Dermis microvascular lymphatic vessel endothelial cell (primary cell): ENCODE measurements at places on chromosomes 5 and 9. TPM values are rescaled to one million over a fixed set of nuclear protein-coding genes. Genes with fewer than 3 reads are reported as not detected.

The PFN3 gene
- total RNA-seq = not detected in 2 replicates

The SLC6A3 gene
- total RNA-seq = not detected in 2 replicates

The RAPGEF1 gene
- 32.9 and 41.3 TPM in 2 replicates for total RNA-seq

The SPATA31D4 gene
- total RNA-seq = not detected in 2 replicates

The HEMGN gene
- not detected in 2 replicates for total RNA-seq

The SVEP1 gene
- total RNA-seq = under 0.01 and 0.13 TPM in 2 replicates

The FANCC gene
- total RNA-seq = 7.1 and 8.6 TPM in 2 replicates

The GABRA1 gene
- total RNA-seq = not detected in 2 replicates

The SPRY4 gene
- 4.4 and 4.5 TPM in 2 replicates for total RNA-seq

DNA sequence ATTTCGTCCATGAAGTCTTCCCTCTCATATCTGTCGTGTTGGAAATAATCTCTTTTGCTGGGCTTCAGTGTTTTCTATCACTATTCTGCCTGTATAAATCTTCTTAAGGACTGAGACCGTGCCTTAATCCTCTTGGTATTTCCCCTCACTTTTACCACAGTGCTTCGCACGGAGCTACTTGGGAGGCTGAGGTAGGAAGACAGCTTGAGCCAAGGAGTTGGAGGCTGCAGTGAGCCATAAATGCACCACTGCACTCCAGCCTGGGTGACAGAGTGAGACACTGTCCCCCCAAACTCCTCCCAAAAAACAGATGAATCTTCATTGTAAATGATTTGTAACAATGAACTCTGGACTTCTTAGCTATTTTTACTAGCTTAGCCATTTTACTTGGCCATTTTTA is 57.8 kb downstream of the PHAX start:
- DNase-seq = no peak

DNA sequence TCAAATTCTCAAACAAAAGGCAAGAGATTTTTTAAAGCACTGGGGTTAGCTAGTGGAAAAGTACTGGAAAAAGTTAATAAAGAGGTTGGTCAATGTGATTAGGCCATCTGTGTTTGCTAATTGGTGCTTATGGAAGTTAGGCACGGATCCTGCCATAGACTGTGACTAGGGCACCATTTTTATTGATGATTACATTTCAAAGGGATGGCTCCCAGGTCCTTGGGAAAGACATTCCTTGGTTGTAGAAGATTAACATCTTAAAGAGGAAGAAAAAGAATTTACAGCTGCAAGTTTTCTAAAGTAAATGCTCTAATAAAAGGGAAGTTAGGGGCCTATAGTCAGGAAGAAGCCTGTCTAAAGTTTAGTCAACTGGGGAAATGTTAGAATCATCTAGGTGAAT is 1183.3 kb downstream of the DTWD2 start:
- DNase-seq = no peak

- no peak for DNase-seq
Observed at GRCh38 chr9:121975801-121976277, 117.3 kb downstream of the TTLL11 start.

DNA sequence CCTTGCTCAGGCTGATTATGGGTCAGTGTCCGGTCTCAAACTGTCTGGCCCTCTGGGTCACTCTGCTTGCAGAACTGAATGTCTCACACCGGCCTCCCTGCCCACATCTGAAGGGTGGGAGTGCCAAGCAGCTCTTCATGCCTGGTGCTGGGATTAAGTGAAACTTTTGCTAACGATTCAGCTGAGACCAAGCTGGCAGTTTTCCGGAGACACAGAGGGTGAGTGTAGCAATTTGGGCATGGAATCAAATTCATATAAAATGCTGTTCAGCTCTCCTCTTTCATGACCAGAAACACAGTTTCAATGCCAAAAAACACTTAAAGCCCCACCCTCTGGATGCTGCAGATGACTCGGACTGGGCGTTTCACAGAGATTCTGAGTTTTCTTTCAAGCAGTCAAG is 207.5 kb downstream of the NXNL2 start:
- no peak for DNase-seq

- DNase-seq = no peak
Observed at GRCh38 chr9:83681490-83681889, 26.3 kb downstream of the UBQLN1 start.

- DNase-seq = no peak
Observed at GRCh38 chr5:53191548-53192165, 82.1 kb upstream of the MOCS2 start.

GRCh38 chr5:164359260-164360255 is 854.1 kb downstream of the MAT2B start:
- no peak for DNase-seq

GRCh38 chr9:137421838-137422603 is 941 bp downstream of the EXD3 start:
- DNase-seq = no peak

DNA sequence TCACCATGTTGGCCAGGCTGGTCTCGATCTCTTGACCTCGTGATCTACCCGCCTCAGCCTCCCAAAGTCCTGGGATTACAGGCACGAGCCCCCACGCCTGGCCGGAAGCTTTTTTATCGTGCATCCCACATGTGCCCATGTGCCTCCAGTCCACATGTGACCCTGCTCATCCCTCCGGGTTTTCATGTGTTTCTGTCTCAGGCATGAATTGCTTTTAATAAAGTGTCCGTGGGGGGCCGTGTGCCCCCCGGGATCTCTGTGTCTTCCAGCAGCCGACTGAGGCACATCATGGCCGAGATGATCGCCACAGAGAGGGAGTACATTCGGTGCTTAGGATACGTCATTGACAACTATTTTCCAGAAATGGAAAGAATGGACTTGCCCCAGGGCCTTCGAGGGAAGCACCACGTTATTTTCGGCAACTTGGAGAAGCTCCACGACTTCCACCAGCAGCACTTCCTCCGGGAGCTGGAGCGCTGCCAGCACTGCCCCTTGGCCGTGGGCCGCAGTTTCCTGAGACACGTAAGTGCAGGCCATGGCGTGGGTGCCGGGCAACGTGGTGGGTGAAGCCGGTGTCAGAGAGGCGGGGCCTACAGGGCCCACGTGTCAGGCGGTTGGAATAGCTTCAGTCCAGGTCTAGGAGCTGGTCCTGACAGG is 22.1 kb upstream of the LRRC14B start:
- peak; percentile 77 for DNase-seq

DNA sequence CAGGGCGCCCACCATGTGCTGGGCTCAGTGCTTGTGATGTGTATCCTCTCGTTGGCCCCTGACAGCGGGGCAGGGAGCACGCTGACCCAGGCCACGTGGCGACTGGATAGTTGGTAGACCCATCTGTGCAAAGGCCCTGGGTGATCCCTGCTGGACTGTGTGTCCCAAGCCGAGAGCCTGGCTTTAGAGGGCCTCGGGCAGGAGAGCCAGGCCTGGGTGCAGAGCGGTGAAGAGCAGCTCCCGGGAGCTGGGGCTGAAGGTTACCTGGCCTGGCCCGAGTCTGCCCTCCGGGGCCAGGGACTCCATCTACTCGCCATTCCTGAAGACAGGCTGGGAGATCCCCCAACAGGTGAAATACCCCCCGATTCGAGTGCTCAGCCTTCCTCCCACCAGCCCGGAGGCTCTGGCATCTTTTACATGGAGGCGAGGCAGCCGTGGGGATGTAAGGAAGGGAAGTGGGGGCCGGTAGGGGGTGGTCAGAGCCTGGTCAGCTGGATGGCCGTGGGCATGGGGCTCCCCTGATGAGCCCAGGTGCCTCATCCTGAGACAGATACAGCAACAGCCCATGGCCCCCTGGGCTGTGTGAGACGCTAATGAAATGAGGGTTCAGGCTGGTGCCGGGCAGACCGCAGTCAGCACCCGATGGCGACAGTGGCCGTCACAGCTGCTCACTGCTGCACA is 19.0 kb downstream of the NCS1 start:
- DNase-seq = no peak

- peak; percentile 68 for DNase-seq
Observed at GRCh38 chr9:34047864-34048726, 592 bp downstream of the UBAP2 start.

GRCh38 chr9:88312517-88313103 is 75.6 kb upstream of the SPIN1 start:
- DNase-seq = no peak

DNA sequence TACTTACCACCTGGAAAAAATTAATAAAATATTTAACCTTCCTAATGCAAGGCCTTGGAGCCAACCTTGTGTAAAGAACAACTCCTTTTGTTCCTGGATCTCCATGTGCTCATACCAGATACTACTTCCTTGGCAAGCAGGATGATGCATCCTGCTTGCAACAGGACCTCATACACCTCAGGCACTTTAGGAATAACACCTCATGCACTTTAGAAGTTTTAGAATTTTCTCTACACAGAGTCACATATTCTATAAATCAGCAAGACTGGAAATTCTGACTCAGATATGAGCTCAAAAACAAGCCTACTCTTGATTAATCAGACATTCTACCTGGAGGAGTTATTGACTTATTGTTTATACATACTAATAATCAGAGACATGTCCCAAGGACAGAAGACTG is 209.6 kb upstream of the CDH10 start:
- DNase-seq = no peak

GRCh38 chr9:116589392-116590354 is 97.4 kb upstream of the TRIM32 start:
- no peak for DNase-seq

DNA sequence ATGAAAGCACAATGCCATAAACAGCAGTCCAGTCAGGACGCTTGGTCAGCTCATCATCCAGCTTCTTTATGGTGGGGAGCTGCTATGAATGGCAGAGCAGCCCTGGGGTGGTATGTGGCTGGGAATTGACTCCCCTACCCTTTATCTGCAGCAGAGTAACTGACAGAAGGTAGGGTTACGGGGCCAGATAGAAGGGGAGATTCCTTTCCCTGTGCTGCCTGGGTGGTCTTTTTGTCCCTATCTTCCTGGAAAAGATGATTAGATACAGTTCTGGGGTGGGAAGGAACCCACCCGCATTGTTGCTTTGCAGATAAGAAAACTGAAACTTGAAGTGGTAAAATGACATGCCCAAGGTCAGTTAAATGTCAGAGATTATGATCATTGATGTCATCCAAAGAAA is 405.5 kb downstream of the ARHGEF28 start:
- no peak for DNase-seq

DNA sequence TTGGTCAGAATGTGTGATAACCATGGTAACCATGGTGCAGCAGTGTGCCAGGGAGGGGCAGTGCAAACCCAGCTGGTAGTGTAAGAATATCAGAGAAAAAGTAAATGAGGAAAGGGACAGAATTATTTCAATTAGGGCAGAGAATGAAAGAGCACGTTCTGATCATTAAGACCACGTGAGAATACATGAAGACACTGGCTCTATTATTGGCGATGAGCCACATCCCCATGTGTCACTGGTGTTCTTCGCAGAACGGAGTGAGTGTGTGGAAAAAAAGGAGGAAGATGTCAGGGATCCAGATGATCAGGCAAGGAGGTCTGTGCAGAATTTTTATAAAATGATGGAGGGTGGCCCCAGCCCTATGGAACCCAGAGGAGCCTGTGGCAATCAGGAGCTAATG is 315.5 kb downstream of the SEMA5A start:
- DNase-seq = no peak

DNA sequence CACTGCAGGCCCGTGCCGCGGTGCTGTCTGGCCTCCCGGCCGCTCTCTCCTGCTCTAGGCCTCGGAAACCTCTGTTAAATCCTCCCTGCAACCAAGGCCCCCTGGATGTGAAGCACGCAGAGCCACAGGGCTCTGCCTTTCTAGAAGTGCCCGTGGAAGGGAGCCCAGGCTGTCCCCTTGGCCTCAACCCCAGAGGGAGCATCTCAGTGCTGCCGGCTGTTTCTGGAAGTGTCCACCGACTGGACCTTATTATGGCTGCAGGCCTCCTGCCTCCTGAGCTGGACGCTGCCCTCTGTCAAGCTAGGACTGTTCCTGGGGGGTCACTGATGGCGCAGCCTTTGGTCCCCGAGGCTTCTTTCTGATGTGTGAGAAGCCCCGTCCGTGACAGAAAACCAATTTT is 40.4 kb upstream of the PHYKPL start:
- DNase-seq = no peak
